ENCODE measurements at places on chromosomes 2 and 18.

DNA sequence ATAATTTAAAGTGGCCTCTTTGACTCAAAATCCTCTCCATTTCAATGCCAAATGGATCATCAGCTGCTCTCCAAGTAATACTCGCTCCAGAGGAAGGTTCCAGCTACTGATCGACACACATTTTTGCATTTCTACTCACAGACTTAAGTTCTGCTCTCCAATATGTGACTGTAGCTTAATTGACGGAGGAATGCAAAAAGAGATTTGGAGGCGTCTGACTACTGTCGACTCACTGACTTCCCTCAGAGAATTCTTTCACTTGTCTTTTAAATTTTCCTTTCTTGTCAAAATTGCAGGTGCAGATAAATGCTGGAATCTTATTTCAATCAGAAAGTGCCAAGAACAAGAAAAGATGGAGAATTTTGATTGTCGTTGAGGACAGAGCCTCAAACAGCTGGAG is 84.1 kb upstream of the PAPOLG start:
- DNase-seq = no peak

GRCh38 chr18:48863432-48864065 is 87.2 kb downstream of the SMAD7 start:
- DNase-seq = no peak

DNA sequence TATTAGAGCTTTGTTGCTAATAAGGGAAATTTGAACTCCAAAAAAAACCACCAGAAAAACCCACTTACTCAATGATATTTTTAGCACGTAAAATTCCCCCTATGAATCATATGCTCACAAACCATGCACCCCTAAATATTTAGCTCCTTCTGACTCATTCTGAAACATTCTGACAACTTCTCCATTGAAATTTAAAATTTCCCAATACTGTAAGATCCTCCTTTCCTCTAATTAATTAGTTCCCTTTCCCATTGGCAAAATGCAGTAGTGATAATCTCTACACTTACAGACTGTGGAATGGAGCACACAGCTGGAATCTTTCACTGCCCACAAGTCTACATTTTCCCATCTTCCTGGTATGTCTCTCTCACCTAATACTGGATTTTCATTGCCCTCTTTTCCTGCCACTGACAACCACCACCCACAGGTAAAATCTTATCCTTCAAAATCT is 215.8 kb upstream of the ACVR2A start:
- no peak for DNase-seq

- DNase-seq = no peak
Observed at GRCh38 chr2:85230679-85231467, 96.9 kb downstream of the TGOLN2 start.

GRCh38 chr2:85924522-85924921 is 35.7 kb upstream of the ST3GAL5 start:
- DNase-seq = no peak

DNA sequence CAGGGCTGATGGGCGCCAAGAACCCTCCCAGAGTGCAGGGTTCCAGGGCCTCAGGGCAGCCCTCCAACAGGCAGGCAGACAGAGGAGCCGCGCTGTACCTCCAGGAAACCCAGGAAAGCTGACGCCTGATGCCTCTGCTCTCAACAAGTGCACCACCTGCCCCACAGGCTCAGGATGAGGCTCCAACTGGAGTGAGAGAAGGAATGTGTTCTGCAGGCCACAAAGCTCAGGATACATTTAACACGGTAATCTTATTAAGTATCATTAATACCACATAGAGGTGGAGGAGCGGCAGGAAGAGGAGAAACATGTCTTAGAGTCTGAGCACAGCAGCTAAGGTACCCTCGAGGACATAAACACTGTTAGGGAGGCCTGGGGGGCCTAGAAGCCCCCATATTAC is 155.9 kb upstream of the CAPN13 start:
- no peak for DNase-seq

- DNase-seq = no peak
Observed at GRCh38 chr2:8457699-8458502, 224.0 kb upstream of the ID2 start.

DNA sequence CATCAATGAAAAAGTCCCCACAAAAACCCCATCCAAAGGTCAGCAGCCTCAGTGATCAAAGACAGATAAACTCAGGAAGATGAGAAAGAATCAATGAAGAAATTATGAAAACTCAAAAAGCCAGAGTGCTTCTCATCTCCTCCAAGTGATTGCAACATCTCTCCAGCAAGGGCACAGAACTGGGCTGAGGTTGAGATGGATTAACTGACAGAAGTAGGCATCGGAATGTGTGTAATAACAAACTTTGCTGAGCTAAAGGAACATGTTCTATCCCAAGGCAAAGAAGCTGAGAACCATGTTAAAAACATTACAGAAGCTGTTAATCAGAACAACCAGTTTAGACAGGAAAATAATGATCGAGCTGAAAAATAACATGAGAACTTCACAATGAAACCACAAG is 442.8 kb upstream of the SYT4 start:
- DNase-seq = no peak

DNA sequence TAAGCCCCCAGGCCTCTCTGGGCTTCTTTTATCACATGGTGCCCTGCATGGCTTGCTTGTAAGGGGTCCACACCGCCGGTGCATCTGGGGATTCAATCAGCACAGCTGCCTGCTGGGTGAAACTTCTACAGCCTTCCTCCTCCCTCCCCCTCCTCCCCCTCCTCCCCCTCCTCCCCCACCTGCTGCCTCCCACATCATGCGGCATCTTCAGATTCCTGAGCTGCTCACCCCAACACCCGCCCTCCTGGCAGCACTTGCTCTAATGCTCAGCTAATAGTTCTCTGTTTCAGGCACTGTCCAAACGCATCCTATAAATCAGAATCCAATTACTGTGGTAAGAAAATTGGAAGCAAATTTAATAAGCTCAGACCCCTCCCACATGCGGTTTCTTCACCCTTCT is 150.7 kb downstream of the GALNT14 start:
- no peak for DNase-seq

- no peak for DNase-seq
Observed at GRCh38 chr2:27313882-27314645, 5.8 kb upstream of the UCN start.
